ELF-1 (cell line): ENCODE measurements at places on chromosomes 16 and 17.

DNA sequence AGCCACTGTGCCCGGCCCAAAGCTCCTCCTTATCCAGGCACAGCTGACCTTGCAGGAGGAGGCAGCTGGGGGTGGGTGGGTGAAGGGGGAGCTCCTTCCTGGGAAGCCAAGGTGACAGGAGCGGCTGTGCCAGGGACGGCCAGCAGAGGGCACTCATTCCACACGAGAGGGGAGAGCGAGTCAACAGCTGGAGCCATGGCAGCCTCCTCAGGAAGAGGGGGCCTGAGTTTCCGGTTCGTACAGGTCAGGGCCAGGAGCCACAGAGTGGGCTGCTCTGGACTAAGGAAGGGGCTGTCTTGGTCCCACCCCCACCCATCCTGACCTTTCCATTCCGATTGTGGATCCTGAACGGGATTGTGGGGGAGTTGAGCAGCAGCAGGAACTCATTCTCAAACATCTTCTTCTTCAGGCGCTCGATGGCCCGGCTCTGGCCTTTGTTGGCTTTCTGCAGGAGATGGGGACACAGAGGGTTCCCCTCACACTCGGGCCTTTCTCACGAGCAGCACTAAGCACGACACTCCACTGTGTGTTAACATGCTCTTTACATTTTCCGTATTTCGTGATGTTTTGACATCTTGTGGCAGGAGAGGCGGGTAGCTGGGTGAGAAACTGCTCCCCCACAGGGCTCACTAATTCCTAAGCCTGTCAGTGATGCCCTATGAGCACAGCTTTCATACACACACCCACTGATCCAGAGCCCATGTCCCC, 61.6 kb downstream of the TIMM22 start:
- peak; percentile 82 for DNase-seq

DNA sequence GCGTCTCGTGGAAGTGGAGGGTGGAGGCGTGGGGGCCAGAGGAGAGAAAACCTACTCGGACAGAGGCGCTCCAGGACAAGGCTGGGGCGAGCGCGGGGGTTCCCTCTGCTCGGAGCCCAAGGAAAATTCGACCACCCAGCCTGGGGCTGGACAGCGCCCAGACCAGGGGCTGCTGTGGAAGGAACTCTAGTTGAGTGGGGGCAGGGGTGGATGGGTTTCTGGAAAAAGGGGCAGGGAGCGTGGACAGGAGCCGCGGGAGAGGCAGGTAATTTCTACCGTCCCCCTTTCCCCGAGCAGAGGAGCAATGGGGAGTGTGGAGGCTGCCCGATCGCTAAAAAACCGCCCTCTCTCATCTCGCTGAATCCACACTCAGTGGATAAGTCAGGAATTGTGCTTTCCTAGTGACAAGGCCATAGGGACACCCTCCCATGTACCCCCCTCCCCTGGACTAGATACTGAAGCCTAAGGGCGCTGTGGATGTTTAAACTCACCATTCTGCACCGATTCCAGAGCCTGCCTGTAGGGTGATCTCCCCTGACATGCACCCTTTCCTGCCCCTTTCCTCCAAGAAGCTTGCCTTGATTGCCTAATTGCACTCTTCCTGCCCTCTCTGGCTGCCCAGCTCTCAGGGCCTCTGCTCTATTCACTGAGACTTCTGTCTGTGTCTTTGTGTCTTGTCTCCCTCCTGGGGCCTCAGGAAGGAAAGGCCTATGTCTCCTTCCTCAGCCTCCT, 90.7 kb upstream of the TMEM97 start:
- peak; percentile 56 for DNase-seq

GRCh38 chr16:53598511-53599275, 95.7 kb upstream of the AKTIP start:
- no peak for DNase-seq

GRCh38 chr16:57781741-57782606, 20.3 kb downstream of the KIFC3 start:
- DNase-seq = no peak

DNA sequence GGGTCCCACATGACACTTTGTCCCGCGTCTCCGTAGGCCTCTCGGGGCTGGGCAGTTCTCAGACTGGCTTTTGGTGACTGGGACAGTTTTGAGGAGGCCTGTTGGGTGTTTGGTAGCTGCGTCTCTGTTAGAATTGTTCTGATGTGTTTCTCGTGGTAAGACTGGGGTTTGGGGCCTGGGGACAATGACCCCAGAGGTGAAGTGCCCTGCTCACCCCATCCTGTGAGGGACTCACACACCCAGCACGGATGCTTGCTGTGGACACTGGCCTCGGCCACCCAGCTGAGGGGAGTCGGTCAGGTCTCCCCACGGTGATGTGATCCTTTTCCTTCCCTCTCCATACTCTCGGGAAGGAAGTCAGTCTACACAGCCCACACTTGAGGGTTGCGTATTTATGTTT, 50.3 kb downstream of the METRNL start:
- no peak for DNase-seq

DNA sequence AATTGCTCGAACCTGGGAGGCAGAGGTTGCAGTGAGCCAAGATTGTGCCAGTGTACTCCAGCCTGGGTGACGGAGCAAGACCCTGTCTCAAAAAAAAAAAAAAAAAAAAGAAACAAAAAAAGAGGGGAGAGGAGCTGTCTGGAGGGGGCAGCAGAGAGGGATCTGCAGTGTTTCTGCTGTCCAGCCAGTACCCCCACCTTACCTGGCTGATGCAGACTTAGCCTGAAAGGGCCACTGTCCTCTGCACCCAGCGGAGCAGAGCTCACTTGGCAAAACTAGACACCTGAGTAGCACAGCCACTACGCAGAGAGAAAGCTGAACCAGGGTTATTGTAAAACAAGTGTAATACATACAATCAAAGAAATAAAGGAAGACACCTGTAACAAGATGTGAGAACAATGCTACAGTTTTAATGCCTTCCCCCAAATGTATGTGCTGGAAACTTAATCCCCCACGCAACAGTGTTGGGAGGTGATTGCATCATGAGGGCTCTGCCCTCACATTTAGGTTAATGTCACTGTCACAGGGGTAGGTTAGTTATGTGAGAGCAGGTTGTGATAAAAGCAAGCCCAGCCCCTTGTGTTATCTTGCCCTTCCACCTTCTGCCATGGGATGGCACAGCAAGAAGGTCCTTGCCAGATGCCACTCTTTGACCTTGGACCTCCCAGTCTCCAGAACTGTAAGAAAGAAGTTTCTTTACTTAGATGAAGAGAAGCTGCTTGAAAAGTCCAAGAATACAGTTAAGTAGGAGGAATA, 211.2 kb downstream of the RPTOR start:
- DNase-seq = no peak

- no peak for DNase-seq
These were observed 88.7 kb upstream of the RPH3AL start for GRCh38 chr17:441155-441950.

DNA sequence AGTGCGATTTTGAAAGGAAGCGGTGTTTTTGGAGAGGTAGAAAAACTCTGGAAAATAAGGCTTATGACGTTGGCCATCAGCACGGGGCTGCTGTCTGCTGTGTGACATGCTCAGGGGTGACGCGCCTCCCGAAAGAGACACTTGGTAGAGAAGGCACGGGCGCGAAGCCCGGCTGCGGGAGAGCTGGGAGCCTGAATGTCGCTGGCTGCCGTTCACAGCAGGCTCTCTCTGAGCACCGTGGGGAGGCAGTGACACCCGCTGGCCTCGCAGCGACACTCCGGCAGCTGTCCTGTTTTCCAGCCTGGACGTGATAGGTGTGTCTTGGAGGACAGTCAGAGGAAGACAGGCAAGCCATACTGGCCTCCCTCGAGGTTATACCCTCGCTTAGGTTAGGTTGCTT, 759.1 kb upstream of the RBFOX1 start:
- DNase-seq = peak; percentile 87

DNA sequence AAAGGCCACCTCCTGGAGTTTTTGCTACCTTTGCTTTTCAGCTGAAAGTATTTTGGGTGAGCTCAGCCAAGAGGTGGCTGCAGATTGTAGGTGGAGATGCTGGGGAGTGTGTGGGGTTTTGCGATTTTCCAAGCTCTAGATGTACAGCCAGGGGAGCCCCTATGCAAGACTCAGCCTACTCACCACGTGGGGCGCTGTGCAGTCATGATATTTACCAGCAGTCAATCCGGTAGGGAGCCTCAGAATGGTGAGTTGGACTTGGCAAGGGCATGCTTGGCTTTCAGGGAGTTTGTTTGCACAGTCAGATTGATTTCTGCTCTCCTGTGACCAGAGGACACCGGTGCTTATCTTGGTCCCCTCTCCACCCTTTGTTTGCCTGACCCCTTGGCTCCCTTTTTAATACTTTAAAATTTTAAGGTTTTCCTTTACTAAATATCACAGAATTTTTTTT, 175.3 kb downstream of the UTP18 start:
- peak; percentile 37 for DNase-seq

DNA sequence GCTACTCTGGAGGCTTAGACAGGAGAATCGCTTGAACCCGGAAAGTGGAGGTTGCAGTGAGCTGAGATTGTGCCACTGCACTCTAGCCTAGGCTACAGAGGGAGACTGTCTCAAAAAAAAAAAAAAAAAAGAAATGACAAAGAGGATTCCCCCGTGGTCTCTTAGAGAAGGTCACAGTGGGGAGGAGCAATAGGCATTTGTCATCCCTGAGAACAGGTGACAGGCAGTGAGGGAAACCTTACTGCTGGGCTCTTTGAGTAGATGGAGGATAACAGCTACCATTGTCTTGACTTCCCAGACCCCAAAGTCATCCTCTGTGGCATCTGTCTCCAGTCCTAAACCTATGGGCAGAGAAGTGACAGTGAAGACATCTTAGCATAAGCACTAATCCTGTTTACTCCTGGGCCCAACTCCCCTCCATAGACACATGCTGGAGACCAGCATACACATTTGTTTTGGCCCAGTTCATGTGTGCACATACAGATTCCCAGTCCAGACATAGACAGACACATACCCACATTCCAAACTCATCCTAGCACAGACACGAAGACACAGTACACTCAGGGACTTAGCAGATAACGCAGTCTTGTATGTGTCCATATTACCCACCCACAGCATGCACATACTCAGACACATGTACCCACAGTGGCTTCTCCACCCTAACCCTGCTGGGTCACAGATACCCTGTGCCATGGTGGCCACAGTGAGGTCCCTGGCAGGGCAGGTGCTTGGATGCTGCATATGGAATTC, 2.7 kb downstream of the ESRP2 start:
- no peak for DNase-seq

- no peak for DNase-seq
These were observed 110.4 kb downstream of the MRTFB start for GRCh38 chr16:14181371-14182050.

GRCh38 chr17:62321451-62321850, 58.9 kb upstream of the EFCAB3 start:
- no peak for DNase-seq

DNA sequence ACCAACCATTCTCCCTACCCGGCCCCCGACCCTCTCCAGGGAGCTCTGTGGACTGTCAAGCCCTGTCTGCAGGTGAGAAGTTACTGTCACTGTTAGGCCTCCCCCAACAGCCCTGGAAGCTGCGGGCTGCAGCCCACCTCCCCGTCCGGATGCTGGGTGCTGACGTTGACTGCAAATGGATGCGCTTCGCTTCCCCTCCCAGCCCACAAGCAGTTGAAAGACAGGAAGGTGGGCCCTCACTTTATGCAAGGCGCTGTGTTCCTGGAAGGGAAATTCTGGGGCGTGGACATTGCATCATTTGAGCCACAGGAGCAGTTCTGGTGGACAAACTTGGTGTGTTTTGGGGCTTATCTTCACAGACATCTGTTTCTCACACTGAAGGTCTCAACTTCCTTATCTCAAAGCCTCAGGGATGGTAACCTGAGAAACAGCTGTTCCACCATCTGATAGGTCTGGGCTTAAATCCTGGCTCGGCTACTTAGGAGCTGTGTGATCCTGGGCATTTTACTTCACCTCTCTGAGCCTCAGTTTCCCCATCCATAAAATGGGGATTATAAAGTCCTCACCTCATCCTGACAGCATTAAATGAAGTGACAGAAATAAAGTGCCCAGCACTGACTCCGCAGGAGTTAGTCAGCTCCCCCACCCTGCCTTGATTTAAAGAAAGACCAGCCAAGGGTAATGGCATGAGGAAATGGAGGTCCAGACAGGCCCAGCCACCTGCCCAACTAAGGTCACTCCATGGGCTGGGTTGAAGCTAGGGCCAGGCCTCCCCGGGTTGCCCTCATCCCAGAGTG, 4.6 kb upstream of the DRC7 start:
- peak; percentile 75 for DNase-seq

DNA sequence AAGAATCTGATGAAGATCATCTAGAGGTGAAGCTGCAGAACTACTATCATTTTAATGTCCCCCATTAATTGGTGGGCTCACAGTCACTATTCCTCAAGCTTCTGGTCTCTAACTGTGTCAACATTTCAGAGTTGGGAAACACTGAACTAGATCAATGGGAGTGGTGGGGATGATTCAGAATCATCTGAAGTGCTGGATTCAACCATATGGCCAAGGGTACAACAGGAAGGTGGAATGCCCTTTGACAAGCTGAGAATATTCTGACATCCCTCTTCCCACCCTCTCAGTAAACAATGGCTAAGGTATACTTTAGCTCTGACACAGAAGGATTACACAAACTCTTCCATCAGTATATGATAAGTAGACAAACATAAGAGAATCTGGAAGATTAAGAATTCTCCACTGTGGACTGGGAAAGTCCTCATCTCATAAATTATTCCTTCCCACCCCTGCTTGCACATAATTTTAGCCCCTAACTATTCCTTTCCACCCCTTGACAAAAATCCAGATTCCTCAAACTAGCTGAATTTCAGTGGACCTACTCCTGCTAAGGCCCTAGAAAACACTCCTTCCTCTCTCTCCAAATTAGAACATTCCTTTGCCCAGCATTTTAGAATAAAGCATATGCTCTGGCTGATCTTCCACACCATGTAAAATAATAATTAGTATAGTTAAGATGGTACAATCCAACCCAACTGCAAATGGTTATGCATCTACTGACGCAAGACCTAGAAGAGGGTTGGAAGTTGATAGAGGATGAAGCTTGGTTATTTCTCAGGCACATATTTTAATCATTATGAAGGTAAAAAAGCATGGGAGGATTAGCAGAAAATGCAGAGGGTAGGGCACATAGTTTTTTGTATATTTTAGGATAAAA, 16.3 kb upstream of the RFFL start:
- no peak for DNase-seq

- DNase-seq = no peak
These were observed 18.8 kb downstream of the LRRC36 start for GRCh38 chr16:67345401-67345800.

DNA sequence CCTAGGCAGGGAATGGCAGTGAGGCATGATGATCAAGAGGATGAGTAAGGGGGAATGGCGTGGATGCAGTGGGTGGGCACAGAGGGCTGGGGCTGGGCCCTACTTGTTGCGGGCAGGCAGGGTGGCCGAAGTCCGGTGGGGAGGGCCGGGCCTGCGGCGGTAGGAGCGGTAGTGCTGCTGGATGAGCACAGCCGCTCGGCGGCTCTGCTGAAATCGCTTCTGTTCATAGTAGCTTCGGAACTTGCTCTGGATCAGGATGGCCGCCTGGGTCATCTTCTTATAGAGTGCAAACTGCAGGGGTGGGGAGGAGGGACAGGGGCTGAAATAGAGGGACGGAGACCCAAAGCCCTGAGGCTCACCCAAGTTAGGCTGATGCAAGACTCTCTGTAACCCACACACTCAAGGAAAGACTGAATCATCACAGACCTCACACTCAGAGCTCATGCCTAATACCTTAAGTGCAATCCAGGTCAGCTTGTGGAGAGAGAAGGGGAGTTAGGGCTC, 1.5 kb upstream of the SPAG7 start:
- DNase-seq = peak; percentile 56

- DNase-seq = no peak
These were observed 276.8 kb downstream of the NTN1 start for GRCh38 chr17:9298135-9298534.
